Neural cell (in vitro differentiated cells): ENCODE measurements at places on chromosomes 6 and 20. TPM values are rescaled to one million over a fixed set of nuclear protein-coding genes. Genes with fewer than 3 reads are reported as not detected.

Gene MEI4
- polyA plus RNA-seq = not detected in 2 replicates

Gene RHAG
- polyA plus RNA-seq = not detected in 2 replicates

Gene UNC5CL
- 1.0 and 2.6 TPM in 2 replicates for polyA plus RNA-seq

Gene ELOVL4
- 43.1 and 47.9 TPM in 2 replicates for polyA plus RNA-seq

Gene BMP6
- 1.8 and 2.4 TPM in 2 replicates for polyA plus RNA-seq

Gene UBE2C
- polyA plus RNA-seq = 2.5 and 4.9 TPM in 2 replicates

Gene ECT2L
- polyA plus RNA-seq = not detected in 2 replicates

Gene HMGN3
- polyA plus RNA-seq = 88.4 and 121 TPM in 2 replicates

Gene HTR1E
- polyA plus RNA-seq = 0.22 and 0.25 TPM in 2 replicates

Gene RNF217
- 6.0 and 10.2 TPM in 2 replicates for polyA plus RNA-seq

Gene DOP1A
- polyA plus RNA-seq = 97.6 and 100 TPM in 2 replicates

Gene ARFGEF3
- 4.5 and 4.6 TPM in 2 replicates for polyA plus RNA-seq

Gene TGM3
- polyA plus RNA-seq = 0.10 and 0.24 TPM in 2 replicates

Gene STMN3
- 268 and 322 TPM in 2 replicates for polyA plus RNA-seq

Gene BPIFA3
- not detected in 2 replicates for polyA plus RNA-seq
